ENCODE measurements at places on chromosomes 11 and 22.
A peak's percentile ranks its signal among the peaks of the same experiment; 100 is the strongest.

DNA sequence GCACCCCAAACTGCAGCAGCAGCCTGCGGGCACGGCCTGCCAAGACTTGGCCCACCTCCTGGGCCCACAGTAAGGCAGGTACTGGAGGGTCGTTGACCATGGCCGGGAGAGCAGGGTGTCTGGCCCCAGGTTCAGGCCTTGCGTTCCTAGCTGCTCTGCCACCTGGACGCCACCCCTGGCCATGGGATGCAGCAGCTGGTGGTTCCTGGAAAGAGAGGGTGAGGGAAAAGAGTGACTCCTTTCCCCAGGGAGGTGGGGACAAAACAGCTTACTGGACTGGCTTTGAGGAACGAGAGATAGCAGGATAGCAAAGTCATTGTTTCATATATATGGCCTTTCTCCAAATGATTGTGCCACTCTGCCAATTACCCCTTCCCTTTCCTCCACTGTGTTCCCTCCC is 1.8 kb downstream of the BSCL2 start:
- no peak for DNase-seq

DNA sequence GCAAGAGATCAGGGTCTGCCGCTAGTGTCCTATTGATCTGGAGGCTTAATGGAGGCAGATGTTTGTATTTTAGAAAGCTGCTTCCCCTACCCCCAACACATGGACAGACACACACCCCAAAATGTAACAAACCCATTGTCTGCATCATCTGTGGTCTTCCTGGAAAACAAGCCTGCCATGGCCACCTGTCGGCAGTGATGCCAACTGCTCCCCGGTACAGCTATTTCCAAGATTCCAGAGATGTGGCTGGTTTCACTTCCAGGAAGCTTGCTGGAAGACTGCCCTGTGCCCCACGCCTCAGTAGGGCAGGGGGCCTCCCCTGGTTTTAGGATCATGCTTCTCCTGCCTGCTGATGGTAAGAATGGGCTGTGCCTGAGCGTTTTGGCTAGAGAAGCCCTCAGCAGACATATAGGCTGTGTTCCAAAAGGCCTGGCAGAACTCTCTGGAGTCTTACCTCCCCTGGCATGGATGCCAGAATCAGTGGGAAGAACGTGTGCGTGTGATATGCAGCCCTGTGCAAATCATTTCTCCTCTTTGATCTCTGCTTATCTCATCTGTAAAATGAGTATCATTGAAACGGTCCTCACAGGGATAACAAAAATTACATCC is 108.6 kb downstream of the FBXO7 start:
- no peak for DNase-seq

DNA sequence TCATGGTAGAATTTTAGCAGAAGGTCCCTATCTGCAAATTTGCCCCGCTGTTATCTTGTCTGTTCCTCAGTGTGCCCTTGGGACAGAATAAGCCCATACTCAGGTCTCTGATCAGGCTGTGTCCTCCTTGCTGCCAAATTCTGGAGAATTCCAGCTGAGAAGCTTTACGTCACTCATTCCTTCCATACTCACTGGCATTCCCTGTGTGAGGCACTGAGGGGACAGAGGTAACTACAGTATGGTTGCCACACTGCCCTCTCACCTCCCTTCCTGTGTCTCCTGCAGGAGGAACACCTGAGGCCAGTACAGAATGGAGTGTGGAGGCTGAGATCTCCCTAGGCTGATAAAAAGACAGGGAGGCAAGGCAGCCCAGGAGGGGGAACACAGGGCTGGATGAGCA is 31.5 kb downstream of the SHISA8 start:
- DNase-seq: no peak

DNA sequence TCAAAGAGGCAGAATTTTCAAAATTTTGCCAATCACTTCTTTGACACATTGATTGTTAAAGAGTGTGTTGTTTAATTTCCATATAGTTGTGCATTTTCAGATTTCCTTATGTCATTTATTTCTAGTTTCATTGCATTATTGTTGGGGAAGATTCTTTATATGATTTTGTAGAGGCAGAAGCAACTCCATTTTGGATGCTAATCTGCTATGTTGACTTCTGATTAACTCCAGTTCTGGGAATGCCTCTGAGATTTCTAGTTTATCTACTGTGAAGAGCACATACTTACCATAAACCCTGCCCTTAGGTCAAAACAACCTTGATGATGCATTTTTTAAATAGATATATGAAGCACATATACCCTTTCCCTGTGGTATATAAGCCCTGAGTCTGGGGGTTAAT is 29.5 kb upstream of the ZBED5 start:
- DNase-seq: no peak

DNA sequence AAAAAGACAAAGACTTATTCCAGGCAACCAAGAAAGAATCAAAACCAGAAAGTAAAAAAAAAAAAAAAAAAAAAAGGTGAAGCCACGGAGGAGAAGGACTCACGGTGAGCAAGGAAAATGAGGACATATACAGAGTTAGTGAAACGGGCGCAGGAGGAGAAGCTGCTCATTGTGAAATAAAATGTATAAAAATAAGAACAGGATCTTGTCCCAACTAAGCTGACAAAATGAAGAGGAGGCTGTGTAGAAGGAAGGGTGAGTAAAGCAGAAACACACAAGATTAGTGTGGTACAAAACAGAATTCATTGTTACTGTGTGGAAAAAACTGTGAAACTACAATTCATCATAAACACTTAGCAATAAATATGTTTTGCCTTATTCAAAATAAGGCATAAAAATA is 7.6 kb downstream of the IL17REL start:
- DNase-seq: no peak

DNA sequence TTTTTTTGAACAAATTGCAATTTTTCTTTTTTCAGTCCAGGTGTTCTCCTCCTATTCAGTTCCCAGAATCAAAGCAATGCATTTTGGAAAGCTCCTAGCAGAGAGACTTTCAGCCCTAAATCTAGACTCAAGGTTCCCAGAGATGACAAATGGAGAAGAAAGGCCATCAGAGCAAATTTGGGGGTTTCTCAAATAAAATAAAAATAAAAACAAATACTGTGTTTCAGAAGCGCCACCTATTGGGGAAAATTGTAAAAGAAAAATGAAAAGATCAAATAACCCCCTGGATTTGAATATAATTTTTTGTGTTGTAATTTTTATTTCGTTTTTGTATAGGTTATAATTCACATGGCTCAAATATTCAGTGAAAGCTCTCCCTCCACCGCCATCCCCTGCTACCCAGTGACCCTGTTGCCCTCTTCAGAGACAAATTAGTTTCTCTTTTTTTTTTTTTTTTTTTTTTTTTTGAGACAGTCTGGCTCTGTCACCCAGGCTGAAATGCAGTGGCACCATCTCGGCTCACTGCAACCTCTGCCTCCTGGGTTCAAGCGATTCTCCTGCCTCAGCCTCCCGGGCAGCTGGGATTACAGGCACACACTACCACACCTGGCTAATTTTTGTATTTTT is 6.2 kb upstream of the UBE4A start:
- DNase-seq: peak; percentile 46

- DNase-seq: no peak
These were observed 7.2 kb downstream of the TMEM86A start for GRCh38 chr11:18705651-18706281.

DNA sequence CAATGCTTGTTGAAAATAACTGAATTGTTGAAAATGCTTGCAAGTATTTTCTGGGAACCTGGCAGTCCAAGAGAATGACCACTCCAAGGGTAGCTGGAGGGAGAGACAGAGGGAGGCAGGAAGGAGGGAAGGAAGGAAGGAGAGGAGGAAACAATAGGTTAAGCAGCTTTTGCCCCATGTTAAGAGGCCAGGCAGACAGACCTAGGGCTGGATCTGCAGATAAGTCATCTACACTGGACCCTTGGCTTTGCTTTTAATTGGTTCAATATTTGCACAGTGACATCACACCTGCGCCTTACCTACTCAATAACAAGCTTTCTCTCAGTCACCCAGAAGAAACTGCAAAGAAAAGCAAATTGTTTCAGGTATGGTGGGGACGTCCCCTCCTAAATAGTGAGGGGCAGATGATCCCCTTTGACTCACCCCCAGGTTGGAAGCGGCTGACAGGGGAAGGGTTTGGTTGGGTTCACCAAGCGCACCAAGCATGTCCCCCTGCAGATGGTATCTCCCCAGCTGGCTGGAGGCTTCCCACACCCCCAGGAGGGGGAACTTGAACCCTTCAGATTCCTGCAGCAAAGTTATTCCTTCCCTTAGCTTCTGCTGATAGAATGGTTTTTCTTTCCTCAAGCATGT is 24.3 kb downstream of the MYH9 start:
- DNase-seq: no peak

DNA sequence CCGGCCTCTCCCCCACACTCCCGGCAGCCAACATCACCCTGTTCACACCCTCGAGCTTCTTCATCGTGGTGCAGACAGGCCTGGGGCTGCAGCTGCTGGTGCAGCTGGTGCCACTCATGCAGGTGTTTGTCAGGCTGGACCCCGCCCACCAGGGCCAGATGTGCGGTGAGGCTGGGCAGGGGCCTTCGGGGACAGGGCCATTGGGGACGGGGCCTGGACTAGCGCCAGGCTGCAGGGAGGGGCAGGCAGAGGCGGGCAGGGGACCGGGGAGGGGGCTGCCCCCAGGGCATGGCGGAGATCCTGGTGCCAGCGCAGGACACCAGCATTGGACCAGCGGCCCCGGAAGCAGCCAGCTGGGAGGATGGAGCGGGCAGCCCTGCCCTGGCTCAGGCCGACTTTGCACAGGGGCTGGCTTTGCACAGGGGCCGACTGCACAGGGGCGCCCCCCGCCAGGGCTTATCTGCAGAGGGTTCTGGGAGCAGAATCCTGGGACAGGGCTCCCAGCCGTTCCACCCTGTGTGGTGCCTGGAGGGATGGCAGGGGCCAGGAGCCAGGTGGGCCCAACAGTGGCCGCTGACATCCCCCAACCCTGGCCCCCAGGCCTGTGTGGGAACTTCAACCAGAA is 8.6 kb downstream of the MUC5B start:
- DNase-seq: no peak
